ENCODE measurements at places on chromosomes 16 and 17. TPM values are rescaled to one million over a fixed set of nuclear protein-coding genes. Genes with fewer than 3 reads are reported as not detected.
A peak's percentile ranks its signal among the peaks of the same experiment; 100 is the strongest.

Gene KRT14
- 463 TPM for total RNA-seq

Gene HASPIN
- total RNA-seq, result 0.64 TPM

DNA sequence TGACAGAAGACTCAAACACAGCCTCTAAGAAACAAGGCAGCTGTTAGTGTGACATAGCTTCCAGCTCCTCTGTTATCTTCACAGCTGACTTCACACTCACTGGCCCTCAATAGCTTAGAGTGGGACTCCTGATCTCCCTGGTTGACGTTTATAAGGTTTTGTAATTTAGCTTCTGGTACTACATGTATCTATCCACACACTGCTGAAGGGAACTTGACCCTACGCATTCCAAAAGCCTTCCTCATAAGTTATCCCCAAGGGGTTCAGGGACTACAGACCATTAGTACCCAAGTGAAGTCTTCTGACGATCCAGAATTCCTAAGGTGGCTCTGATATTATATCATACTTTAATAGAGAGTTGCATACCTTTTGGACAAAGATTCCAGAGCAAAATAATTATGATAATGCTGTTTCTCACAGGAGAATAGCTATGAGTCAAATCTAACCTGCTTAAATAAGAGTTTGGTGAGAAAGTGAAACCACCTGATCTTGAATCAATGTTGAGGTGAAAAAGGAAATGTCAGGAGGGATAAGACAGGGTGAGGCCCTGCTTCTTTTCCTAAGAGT lies 14.5 kb downstream of the ACACA start:
- DNase-seq, result peak; percentile 42

GRCh38 chr16:72474501-72475123 lies 302.7 kb upstream of the PMFBP1 start:
- DNase-seq, result peak; percentile 74

GRCh38 chr16:4366016-4366415 lies 5.6 kb upstream of the VASN start:
- DNase-seq, result no peak

All from bronchial epithelial cell (primary cell).